ENCODE measurements at places on chromosomes 3 and 15. TPM values are rescaled to one million over a fixed set of nuclear protein-coding genes. Genes with fewer than 3 reads are reported as not detected.

GRCh38 chr15:40847223-40847961 lies 3.5 kb downstream of the SPINT1 start:
- no peak for DNase-seq

GRCh38 chr3:115626721-115627120 lies 3.4 kb downstream of the GAP43 start:
- DNase-seq, result no peak

DNA sequence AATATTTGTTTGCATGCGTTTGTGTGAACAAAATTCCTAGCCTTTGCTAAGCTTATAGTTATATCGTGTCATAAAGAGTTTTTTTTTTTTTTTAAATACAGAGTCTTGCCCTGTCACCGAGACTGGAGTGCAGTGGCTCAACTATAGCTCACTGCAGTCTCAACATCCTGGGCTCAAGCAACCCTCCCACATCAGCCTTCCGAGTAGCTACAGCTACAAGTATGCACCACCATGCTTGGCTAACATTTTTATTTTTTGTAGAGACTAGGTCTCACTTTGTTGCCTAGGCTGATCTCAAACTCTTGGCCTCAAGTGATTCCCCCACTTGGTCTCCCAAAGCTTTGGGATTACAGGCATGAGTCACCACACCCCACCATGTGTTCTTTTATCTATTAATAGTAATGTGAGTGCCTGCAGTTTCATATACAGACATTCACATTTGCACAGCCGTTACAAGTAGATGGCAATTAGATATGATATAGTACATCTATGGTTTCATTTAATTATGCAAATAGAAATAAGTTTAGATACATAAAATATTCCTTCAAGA lies 848.6 kb downstream of the PDCD6IP start:
- no peak for DNase-seq

DNA sequence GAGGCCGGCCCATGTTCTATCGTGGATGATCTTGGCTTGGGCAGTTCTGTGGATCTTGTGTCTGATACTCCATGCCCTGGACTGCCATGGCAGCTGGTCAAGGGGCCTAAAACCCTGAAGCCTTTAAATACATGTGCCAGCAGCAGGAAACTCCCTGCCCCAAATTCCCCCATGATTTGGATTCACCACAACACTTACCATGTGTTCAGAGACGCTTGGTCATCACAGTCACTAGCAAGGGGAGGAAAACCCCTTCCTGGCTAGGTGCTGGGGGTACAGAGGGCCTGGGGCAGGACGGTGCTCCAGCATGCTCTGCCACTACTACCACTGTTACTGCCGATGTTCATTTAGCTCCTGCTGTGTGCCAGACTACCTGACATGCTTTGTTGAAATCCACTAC lies 94.4 kb downstream of the DNAJB8 start:
- DNase-seq, result no peak

DNA sequence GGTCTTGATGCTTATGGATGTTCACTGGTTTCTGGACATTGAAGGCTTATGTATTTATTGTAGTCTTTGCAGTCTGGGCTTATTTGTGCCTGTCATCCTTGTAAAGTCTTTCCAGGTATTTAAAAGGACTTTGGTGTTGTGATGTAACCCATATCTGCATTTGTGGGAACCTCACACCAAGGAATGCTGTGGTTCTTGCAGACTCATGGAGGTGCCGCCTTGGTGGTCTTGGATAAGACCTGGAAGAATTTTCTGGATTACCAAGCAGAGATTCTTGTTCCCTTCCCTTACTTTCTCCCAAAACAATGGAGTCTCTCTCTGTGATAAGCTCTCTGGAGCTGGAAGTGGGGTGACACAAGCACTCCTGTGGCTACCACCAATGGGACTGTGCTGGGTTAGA lies 363.5 kb upstream of the NECTIN3 start:
- DNase-seq, result no peak

DNA sequence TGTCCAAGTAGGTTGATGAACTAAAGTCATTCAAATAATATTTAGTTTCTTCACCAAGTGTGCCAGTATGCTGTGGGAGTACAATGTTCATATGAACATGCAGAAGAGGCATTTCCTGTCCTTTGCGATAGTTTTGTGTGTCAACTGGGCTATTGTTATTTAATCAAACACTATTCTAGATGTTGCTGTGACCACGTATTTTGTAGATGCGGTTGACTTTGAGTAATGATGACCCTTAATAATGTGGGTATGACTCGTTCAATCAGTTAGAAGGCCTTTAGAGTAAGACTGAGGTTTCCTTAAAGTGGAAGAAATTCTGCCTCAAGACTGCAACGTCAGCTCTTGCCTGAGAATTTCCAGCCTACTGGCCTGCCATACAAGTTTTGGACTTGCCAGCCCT lies 470.7 kb upstream of the CBLB start:
- DNase-seq, result no peak

DNA sequence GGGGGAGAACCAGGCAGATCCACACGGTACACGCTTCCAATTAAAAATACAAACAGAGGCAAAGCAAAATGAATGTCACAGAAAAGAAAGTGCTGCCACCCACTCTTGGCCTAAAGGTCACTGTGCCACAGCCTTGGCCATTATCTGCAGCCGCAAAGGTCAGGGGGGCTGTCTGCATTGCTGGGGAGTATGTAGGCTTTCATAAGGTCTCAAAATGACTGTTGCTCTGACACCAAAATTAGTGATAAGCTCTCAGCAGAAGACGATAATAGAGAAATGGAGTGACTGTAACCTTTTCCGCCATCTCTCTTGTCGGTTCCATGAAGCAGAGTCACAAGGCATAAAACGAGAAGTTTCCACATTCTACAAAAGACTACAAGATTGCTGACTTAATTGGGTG lies 374.2 kb upstream of the ICE2 start:
- no peak for DNase-seq

GRCh38 chr3:125585595-125586223 lies 9.6 kb downstream of the OSBPL11 start:
- DNase-seq, result no peak

DNA sequence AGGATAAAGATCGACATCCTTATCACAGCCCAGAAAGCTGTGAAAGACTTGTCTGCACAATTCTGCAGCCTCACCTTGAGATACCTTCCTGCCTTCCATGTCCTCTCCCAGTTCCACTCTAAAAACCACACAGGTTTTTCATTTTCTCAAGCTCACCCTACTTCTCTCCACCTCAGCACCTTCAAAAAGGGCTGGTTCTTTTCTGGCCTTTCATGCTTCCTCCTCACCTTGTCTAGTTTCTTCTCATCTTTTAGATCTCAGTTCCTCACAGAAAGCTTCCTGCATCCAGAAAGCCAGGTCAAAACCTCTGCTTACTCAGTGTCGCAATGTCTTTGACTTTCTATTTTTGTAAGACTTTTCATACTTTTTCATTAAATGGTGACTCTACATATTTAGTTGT lies 140.2 kb upstream of the STT3B start:
- no peak for DNase-seq

- no peak for DNase-seq
Observed at GRCh38 chr15:68186671-68187397, 18.3 kb downstream of the CALML4 start.

DNA sequence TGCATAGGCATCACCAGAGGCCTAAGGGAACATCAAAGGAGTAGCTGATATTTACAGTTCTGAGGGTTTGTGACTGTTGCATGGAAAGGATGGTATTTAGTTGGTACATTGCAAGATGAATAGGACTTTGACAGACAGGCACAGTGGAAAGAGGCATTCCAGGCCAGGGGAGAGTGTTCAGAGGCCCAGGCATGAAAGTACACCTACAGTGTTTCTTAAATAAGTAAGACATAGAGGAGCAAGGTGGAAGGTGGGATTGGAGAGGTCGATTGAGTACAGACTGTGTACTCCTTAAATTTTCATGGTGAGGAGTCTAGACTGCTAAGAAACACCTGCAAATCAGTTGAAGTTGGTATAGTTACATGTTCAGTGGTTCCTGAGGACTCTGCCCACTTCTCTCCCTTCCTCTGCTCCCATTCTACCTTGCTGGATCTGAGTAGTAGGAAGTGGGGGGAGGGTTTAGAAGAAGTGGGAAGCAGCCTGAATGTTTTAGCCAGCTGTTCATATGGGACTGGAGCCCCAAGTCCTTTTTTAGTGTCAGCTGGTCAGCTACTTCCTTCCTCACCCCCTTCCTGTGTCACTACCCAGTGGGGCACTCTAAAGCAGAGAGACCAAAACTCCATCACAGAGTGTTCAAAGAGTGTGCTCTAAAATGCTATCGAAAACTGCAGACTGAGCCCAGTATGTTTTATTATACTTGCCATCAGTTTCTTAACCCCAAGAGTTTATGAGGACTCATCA lies 14.0 kb downstream of the KLHL18 start:
- no peak for DNase-seq

DNA sequence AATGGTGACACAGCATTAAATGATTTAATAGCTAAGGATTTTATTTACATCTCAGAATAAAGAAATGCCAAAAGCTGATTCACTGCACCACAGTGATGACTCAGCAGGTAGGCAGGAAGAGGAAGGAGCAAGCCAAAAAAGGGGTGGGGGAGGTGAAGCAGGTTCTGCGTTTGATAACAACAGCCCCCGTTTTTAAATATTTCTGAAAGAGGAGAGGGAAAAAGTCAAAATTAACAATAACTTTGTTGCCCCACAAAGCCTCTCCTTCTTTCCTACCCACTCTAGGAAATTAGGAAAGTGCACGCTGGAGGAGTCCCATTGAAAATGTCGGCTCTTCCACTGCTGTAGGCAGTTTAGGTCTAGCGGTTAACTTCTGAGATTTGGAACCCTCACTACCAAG lies 9.9 kb upstream of the CCDC54 start:
- no peak for DNase-seq

DNA sequence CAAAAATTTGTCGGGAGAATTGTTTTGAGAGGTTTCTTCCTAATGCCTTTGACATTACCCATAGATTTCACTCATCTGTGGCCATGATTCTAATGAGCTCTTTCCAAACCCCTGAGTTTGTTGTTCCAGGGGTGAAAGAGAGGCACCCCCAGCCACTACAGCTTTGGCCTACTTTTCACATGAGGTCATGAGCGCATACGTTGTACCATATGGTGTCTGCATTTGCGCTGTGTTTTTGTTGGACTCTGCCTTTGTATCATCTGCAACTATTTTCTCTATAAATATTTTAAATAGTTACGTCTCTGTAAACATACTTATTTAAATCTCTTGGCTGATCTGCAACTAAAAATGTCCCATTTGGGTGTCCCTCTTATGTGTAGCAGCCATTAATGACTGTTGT lies 107.9 kb downstream of the LRTM1 start:
- no peak for DNase-seq

GRCh38 chr15:99989095-99989494 lies 255.9 kb upstream of the LYSMD4 start:
- DNase-seq, result no peak

DNA sequence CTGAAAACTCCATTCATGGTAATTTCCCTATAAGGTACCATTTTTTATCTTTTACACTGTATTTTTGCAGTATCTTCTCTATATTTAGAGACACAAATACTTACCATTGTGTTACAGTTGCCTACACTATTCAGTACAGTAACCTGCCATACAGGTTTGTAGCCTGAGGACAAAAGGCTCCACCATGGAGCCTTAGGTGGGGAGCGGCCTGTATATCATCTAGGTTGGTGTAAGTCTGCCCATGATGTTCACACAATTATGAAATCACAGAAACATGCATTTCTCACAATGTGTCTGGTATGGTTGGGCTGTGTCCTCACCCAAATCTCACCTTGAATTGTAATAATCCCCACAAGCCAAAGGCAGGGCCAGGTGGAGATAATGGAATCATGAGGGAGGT lies 43.9 kb upstream of the LYSMD4 start:
- DNase-seq, result no peak

DNA sequence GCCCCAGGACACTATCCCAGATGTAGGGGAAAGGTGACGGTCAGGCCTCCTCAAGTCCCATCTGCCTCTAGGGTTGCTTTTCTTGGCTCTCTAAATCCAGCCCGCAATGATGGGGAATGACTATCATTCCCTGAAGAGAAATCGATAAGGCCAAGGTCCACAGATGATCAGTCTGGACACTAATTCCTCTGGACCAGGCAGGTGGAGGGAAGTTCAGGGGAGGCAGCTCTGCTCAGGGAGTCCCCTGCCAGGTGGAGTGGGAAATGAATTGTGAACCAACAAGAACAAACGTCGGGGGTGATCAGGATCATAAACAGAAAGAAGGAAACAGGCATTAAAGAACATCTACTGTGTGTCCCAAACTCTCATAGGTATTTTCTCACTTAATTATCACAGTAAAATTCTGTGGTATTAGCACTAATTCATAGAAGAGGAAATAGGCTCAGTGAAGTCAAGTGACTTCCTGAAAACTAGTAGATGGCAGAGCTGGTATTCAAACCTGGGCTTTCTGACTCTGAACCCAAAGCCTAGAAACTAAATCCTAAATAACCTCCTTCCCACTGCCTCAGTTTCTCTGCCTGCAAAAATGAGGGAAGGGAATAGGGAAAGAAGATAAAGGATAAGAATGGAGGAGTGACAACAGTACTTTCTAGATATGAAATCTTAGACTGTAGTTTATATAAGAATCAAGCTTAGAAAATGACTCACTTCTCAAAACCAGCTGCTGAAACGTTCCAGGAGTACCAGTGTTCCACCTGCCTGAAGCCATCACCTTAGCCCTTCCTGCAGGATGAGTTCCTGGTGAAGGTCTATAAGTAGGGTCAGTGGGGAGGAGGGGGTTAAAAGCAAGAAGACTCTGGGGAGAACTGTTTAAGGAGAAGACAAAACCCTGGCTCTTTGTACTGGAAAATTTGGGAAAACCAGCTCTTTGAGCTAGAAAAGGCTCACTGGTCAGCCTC lies 7.5 kb downstream of the BMF start:
- no peak for DNase-seq

GRCh38 chr3:63654931-63655330 lies 2.5 kb downstream of the SNTN start:
- no peak for DNase-seq

GRCh38 chr3:49173116-49173791 lies 1.9 kb downstream of the KLHDC8B start:
- DNase-seq, result no peak

- DNase-seq, result no peak
Observed at GRCh38 chr3:38987456-38987855, 64.3 kb downstream of the SCN11A start.

GRCh38 chr15:45476410-45476809 lies 46.1 kb downstream of the SLC30A4 start:
- no peak for DNase-seq

DNA sequence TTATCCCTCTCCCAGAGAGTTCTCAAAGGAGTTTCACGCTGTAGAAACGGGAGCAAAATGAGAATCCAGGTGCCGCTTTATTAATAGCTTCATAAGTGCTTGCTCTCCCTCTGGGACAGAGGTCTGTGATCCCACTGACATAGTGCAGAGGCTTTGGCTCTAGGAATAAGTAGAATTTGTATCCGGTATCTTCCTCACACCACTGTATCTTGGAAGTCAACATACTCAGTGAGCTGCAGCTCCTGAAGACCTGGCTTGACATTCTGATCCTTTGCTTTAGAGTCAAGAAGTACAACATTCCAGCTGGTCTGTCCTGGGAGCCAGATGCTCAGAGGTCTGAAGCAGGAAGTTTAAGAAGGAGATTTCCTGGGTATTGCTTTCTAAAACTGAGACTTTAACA lies 323.0 kb downstream of the LPP start:
- no peak for DNase-seq

Gene CCR2
- total RNA-seq, result 0.16 TPM

Gene ASB14
- total RNA-seq, result not detected

Gene CHAC1
- 22.3 TPM for total RNA-seq

Gene APBA2
- not detected for total RNA-seq

Gene NOX5
- total RNA-seq, result 0.09 TPM

Gene SNRK
- total RNA-seq, result 31.1 TPM

Gene SSUH2
- 0.39 TPM for total RNA-seq

Gene HDC
- total RNA-seq, result not detected

Gene SNX22
- 46.2 TPM for total RNA-seq

Gene FAM81A
- total RNA-seq, result 6.2 TPM

Gene ZDHHC23
- 22.7 TPM for total RNA-seq
